ENCODE measurements at places on chromosomes 7 and 10.

- no peak for DNase-seq
Observed at GRCh38 chr10:37865957-37866803, 8.8 kb upstream of the ZNF248 start.

DNA sequence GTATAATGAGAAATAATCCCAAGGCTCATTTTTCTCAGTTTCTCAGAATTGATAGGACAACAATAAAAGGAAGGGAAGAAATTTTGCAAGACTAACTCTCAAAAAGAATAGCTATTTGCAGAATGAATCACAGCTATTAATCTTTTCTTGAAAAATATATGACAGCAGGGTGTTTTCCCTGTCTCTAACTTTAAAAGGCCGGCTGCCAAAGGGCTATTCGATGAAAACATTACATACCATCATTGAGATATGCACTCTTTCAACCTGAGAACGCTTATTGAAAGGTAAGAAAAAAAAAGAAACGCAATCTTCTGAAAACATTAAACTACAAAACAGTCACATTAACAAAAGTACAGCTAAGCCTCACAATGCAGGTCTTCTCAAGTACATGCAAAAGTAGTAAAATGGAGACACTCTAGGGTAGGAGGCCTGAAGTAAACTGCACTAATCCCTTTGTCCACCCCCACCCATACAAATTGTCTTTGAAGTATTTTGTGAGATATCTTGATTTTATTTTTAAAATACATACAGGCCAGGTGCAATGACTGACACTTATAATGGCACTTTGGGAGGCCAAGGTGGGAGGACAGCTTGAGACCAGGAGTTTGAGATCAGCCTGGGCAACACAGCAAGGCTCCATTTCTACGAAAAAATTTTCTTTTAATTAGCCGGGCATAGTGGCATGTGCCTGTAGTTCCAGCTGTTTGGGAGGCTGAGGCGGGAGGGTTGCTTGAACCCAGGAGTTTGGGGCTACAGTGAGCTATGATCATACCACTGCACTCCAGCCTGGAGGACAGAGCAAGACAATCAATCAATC lies 83.0 kb downstream of the PARD3 start:
- DNase-seq, result no peak

GRCh38 chr7:145009876-145010275 lies 174.0 kb upstream of the TPK1 start:
- no peak for DNase-seq

- no peak for DNase-seq
Observed at GRCh38 chr10:96588060-96588554, 1.3 kb upstream of the TM9SF3 start.

DNA sequence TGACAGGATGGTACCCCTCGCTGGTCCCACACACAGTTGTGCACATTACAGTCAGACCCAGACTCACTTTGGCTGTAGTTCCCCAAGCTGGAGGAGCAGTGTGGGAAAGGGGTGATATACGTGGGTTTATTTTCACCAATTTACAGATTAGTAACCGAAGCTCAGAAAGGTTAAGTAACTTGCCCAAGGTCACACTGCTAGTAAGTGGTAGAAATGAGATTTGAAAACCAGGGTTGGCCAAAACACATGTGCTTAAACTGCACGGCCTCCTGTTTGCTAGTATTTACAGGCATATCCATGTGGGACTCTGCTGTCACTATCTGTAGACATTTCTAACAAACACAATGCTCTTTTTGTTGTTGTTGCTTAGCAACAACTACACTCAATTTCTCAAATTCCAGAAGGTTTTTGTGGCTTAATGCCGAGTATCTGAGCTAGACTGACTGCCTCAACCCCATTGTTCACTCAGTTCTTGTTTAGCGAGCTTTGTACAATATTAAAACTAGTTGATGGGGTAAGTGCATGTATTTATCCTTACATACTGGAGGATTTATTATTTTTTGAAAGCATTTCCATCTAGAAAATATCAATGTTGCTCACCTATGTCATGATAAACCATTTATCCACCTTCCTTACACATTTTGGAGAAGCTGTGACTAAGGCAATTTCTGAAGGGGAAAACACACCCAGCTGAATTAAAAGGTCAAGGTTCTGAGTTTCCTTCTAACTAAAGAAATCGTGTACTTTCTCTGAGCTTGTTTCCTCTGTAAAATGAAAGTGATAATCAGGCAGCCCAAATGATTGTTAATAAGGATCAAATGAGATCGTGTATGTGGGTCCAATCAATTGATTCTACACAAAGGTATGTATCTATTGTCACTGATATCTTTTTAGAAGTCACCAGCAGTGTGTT lies 5.3 kb upstream of the TMEM139 start:
- no peak for DNase-seq

DNA sequence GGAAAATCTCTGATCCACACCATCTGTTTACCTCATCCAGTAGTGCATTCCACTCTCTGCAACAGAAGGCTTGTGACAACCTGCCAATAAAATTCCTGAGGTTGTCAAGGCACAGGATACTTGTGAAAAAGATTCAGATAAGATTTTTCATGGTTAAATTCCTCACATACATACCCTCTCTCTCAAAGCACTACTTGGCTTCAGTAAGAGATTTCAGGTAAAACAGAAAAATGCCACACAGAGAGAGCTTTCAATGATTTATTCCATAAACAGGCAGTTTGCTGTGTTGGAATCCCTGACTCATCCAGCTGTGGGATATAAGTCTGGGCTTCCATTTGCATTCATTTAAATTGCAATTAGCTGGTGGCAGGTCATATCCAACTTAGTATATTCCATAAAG lies 99.7 kb upstream of the CAV2 start:
- no peak for DNase-seq

DNA sequence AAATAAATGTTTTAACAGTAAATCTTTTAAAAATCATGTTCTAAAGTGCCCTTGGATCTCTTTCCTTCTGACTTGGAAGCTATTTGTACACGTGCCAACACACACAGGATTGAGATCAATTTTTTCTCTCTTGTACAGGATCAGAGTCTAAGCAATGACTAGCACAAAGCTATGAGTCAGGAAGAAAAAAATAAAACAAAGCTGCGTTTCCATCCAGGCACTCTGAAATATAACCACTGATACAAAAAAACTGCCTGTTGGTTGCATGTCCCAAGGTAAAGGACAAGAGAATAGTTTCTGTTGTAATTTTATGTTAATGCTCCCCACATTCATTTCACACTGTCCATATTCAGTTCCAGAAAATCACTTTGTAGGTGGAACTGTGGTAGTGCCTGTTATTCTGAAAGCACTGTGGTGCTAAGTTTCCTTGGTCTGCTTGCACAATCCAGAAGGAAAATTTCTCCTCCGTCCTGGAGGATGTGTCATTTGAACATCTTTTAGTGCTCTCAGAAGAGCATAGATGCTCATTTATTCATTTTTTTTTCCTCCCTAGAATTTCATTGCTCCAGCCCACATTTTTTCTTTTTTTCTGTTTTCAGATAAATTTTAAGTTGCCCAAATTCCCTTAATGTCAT lies 113.4 kb downstream of the PLXDC2 start:
- no peak for DNase-seq

GRCh38 chr7:322708-323111 lies 32.7 kb downstream of the FOXL3 start:
- DNase-seq, result no peak

DNA sequence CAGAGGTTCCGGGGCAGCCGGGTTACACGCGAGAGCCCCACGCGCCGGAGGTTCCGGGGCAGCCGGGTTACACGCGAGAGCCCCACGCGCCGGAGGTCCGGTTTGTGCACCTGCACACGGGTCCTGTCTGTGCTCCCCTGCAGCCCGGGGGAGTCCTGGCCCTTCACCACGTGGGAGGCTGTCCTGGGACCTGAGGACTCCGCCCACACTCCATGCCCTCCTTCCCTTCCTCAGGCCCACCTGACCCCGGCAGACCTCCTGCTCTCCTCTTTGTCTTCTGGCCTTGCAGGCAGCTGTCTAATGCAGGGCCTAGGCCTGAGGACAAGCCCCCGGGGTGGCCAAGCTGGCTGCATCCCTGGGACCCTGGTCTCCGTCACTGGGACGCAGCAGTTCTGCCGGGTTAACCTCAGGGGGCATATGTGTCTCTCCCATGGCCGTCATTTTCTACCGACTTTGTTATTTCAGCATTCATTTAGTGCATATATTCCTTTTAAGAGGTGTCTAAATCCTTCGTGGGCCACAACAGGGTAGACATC lies 374.6 kb downstream of the DNAJB6 start:
- no peak for DNase-seq

- DNase-seq, result no peak
Observed at GRCh38 chr10:28291881-28292297, 11.0 kb downstream of the MPP7 start.

- peak; percentile 10 for DNase-seq
Observed at GRCh38 chr7:50212666-50213621, 91.6 kb upstream of the IKZF1 start.

DNA sequence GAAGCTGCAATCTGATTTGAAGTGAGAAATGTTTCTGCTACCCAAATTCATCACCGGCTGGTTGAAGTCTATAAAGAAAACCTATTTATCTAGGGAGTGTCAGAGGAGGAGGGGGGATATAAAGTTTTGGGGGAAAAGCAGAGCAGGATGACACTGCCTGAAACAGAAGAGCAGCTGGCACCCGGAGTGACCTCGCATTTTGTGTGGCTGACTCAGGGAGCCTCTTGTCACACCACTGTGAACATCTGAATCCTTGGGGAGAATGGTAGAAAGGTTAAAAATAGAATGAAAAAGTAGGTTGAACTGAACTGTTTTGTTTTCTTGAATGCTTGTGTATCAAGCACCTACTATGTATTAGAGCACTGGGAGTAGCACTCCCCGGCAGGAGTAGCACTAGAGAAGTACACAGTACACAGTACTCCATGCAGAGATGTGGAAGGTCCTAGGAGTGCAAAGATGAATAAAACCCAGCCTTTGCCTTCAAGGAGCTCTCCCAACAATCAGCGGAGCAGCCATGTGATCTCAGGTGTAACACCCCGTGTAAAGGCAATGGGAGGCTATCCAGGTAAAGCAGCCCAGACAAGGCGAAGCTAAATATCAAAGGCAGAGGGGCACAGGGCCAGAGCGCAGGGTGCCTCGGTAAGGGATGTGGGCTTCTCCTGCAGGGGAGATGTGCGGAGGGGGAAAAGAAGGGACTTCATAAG lies 13.5 kb downstream of the CRTAC1 start:
- no peak for DNase-seq

DNA sequence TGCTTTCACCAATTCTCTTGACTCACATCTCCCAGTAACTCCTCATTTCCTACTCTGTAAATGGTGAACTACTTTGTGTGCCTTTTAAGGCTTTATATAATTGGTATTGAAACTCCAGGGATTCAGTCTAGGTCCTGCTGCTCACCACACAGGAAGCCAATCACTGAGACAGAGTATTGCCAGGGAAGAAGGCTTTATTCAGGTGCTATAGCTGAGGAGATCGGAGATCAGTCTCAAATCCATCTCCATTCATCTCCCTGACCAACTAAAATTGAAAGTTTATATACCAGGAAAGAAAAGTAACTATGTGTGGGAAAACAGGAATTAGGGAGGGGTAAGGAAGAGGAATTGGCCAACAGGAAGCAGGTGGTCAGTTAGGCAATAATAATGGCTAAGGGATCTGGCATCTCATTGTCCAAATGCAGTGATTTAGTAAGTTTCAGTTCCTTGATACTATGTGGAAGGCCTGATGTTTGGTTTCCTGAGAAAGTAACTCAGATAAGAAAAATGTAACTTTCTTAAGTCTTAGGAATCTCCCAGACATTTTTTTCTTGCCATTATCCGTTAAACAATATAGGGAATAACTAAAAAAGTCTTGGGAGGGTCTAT lies 10.2 kb upstream of the SDHAF3 start:
- no peak for DNase-seq

GRCh38 chr10:17644485-17644943 lies 563 bp downstream of the STAM start:
- DNase-seq, result peak; percentile 79

DNA sequence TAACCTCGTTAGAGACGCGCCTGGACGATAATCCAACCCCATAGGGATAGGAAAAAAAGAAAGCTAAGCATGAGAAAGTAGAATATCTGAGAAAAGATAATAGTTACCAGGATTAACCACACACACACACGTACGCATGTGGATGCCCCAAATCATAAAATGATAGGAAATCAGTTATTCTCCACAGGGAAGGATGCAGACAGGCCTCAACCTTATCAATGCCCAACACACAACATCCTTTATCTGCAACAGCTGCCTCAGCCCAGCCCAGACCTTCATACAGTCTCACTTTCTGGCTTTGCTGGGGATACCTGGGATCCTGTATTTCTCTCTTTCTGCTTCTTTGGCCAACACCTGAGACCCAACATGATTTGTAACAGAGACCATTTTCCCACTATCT lies 123.0 kb downstream of the NOC3L start:
- DNase-seq, result no peak

DNA sequence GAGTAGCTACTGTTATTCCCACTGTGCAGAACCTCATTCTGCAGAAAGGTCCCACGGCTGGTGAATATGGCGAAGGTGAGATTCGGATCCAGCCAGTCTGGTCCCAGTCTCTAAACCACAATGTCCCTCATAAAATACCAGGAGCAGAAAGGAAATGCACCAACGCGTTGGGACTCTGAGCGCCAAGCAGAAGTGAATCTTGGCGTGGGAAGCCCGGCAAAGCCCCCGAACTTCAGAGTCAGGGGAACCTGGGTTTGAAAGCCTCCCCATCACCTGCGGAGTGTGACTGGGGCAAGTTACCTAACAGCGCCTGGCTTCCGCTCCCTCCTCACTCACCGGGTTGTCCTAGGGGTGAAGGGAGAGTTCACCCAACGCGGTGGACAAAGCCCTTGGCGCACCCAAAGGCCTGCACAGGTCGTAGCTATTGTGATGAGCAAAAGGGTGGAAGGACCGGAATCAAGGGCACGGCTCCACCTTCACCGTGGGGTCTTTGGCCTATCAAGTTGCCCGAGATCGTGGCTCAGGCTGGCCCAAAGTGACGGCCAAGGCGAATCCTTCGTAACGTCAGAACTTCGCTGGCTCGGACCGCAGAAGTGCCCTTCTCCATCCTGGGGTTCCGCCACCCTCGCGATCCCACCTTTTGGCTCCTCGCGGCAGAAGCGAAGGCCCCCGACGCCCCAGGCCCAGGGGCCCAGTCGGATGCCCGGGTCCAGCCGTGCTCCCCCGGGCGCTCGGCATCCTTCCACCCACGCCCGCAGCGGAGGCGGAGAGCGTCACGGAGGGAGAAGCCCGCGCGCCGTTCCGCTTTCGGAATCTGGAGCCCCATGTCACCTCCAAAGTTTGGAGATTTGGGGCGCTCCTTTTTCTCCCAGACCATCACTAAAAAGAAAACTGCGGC lies 811 bp downstream of the RGS10 start:
- no peak for DNase-seq

GRCh38 chr7:98323597-98324322 lies 42.3 kb downstream of the BRI3 start:
- DNase-seq, result peak; percentile 74

DNA sequence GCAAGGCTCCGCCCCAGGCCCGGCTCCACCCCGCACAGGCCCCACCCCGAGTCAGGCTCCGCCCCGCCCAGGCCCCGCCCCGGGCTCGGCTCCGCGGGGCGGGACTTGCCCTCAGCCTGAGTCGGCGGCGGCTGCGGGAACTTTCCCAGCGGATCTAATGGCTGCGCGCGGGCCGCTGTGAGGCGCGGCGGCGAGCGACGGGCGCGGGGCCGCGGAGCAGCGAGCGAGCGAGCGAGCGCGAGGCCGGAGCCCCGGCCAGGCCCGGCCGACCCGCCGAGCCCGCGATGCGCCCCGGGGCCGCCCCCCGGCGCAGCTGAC lies at the start of gene INPP5A:
INPP5A (plus strand) TSS at position 104 of the 318 bp plus-strand sequence. CDS start 310 bp downstream, outside the sequence.
- no peak for DNase-seq

GRCh38 chr10:132355754-132356153 lies 23.8 kb downstream of the LRRC27 start:
- no peak for DNase-seq

- DNase-seq, result no peak
Observed at GRCh38 chr10:63068246-63068645, 64.9 kb upstream of the NRBF2 start.

- DNase-seq, result no peak
Observed at GRCh38 chr10:59108886-59109288, 67.6 kb upstream of the PHYHIPL start.

Measured in NCI-H524 (cell line).